ENCODE measurements at places on chromosomes 11 and 22.

DNA sequence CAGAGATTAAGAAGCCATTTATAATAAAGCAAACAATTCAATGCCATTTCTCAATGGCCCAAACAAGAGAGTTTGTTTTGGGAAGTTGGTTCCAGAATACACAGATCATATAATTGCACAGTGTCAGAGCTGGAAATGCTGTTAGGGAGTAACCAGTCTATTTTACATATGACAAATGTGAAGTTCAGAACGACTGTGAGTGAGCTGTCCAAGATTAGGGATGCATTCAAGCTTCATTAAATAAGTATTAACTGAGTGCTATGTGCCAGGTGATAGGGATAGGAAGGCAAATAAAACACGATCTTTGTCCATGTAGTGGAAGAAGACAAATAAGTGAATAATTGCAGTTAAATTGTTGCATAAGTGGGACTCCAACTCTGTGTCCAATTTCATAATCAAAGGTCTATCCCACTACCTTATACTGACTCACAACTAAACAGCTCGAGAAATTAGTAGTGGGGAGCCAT lies 33.1 kb upstream of the PICALM start:
- no peak for DNase-seq

- DNase-seq = no peak
Observed at GRCh38 chr11:57325735-57326048, 940 bp upstream of the TNKS1BP1 start.

DNA sequence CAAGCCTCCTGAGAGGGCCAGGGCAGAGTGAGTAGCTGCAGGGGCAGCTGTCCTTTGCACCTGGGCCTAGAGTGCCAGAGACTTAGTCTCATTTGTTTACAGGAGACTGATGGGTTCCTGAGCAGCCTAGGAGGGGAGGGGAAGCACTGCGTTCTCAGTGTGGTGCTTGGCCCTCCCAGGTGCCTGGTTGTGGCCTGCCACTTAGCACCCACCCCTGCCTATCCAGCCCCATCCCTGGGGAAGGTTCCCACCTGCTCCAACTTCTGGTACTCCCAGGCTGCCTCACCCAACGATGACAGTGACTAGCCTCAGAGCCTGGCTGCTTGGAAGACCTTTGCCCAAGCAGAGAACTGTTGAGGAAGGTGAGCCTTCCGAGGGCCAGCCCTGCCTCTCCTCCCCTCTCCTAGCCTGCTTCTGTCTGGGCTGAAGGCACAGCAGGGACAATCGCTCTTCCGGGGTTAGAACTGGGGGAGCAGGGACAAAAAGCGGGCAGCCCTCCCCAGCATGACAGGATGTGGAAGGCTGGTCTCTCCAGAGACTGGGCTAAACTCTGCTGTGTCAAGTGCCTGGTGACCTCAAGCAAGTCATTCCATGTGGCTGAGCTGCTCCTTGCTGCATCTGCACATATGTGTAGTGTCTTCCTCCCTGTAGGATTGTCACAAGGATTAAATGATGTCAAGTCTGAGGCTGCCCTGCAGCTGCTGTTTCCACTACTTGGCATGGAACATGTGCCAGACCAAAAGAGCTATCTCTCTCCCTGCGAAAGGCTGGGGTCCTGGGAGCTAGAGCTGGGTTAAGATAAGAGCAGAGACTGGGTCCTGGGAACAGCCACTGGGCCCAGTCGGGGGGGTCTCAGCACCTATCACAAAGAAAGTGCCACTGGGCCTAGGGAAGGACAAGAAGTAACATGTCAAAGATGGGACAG lies 9.9 kb downstream of the KCNQ1OT1 start:
- DNase-seq = no peak

DNA sequence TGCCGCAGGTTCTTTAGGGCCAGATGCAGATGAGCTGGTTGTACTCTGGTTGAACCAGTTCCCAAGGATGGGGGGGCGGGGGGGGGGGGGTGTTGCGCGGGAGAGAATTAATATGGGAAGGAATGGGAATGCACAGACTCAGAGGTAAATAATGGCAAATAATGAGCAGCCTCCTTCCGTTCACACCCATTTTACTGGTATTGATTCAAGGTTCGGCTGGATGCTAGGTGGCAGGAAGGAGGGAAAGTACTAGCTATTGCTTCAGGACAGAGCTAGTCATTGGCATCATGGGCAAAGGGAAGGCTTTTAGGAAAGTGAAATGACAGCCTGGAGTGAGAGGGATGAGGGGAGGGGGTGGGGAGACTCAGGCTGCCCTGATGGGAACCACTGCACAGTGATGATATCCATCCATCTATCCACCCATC lies at the start of gene VSTM5:
VSTM5 (minus strand) TSS at position 25 of the 425 bp plus-strand sequence. CDS start 116 bp downstream, outside the sequence.
- no peak for DNase-seq

DNA sequence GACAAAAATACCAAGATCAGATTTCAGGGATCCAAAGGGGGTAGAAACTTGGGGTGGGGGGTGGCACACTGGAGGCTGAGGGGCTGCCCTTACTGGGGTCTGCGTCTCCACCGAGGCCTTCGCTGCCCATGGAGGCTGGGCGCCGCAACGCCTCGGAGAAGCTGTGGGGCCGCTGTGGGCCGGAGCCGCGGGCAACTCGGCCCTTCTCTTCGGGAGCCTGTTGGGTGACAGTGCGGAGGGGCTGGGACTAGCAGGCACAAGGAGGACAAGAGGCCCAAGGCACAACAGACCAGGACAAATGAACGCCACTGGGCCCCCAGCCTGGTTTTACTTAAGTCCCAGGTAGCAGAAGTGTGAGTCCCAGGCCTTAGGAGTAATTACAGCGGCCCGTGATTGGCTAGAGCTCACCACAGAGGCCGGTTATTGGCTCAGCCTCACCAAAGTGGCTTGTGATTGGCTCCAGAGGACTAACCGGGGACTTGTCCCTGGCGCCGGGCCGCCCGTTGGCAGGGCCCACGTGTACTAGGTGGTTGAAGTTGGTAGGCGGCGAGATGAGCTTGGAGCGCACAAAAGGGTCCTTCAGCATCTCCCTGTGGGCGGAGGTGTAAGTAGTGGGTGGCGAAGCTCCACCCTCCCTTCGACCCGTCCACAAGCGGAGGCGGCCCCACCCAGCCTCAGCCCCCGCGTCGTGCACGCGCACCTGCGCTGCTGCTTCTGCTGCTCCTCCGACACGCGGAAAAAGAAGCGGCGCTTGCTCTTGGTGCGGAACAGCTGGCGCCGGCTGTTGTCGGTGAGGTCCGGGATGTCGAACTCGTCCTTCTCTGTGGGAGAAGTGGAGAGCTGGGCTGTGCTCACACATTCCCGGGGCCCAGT lies 16.5 kb upstream of the MEN1 start:
- DNase-seq = no peak

DNA sequence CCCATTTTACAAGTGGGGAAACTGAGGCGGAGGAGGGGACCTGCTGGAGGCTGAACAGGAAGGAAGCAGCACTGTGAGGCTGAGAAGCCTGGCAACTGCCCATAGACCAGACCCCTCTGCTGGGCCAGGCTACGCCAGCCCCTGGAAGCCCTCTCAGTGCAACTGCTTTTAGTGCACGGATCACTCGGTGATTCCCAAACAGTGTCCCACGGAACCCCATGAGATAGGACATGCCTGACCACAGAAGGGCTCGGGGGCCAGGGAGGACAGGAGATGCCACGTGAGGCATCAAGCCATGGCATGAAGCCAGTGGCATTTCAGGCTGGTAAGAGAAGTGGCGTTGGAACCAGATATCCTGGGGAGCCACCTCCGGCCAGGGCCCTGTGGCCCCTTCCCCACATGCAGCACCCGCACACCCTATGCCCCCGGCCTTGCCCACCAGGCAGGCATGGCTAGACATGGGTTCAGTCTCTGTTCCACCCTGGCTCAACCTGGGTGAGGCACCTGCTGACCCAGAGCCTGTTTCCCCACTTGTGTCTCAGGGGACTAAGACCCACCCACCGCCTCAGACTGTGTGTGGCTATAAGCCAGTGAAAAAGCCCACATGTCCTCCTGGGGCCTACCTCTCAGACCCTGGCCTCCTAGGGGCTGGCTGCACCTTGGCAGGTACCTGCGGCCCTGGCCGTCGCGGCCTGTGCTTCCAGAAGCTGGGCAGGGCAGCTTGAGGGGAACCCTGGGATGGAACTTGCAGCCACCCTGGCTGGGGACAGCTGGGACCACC lies 84.1 kb downstream of the WNT7B start:
- DNase-seq = no peak

GRCh38 chr22:19757985-19758895 lies 2.3 kb upstream of the TBX1 start:
- DNase-seq = no peak

DNA sequence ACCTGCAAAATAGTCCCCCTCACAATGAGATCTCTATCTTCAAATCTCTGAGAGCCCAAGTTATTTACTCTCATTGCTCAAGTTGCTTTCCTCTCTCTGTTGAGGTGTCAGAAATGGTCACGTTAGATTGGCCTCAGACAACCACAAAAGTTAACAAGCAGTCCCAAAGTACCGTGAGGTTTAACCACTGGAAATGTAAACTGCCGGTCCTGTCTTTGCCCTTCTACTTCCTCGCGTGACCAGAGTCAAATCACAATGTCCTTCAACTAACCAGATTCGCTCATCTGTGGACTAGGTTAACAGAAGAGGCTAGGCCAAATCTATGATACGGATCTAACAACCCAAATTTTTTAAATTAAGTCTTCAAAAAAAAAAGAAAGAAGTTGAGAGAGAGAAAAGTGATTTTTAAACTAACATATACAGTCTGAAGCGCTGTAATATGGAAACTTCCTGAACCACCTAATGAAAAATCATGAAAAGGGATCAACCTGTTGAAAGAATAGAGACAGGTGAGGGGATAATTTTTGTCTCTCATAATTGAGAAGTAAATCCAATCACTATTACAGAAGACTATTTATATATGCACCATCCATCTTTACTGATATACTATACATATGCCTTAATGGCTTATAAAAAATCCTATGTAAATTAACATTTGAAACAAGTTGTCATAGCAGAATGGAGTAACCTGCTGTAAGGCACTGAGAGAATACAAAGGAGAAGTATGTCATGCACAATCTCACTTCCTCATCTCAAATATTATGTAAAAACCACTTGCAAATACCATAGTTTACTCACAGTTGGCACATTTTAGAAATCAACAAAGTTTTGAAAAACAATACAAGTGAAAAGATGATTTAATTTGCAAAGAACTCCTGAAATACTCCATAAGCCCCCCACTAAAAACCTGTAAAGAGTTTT lies 3.3 kb upstream of the JAML start:
- DNase-seq = no peak

DNA sequence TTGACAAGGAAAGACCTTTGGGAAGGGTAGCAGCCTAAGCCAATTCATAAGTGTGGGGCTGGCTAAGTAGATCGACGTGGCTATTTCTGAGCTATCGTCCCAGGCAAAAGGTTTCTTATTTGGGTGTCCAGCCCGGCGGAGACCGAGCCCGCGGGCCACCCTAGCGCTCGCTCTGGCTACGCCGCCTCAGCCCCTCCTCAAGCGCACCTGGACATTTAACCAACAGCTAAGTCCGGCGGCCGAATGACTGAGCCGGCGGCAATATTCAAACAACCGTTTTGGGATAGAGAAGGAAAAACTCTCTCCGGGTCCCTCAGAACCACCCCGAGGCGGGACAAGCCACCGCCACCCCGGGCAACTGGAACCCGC lies 457 bp downstream of the RNF141 start:
- no peak for DNase-seq

DNA sequence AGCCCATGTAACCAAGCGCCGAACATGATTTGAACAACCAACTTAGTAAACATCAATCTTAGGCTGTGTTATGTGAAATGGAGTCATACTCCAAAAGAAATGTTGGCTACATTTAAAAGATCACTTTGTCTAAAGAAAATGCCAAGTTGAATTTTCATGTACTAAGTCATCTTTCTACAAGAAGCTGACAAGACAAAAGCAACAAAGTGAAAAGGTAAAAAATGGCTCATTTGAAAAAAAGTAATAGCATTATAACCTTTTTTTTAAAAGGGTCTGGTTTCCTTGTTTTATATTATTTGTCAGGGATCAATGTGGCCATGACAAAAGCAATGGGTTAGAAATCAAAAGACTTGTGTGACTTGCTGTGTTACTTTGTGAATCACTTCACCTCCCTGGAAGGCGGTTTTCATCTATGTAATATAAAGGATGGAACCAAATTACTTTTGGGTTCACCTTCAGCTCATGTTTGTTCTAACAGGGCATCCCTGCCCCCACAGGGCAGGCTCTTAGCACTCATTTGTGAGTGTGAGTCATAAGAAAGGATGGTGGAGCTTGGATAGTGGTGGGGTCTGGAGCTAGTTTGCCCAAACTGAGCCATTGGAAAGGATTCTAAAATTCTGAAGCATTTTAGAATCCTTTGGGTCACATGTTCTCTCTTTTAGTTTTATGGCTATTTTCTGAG lies 131.9 kb upstream of the MTMR2 start:
- peak; percentile 15 for DNase-seq

DNA sequence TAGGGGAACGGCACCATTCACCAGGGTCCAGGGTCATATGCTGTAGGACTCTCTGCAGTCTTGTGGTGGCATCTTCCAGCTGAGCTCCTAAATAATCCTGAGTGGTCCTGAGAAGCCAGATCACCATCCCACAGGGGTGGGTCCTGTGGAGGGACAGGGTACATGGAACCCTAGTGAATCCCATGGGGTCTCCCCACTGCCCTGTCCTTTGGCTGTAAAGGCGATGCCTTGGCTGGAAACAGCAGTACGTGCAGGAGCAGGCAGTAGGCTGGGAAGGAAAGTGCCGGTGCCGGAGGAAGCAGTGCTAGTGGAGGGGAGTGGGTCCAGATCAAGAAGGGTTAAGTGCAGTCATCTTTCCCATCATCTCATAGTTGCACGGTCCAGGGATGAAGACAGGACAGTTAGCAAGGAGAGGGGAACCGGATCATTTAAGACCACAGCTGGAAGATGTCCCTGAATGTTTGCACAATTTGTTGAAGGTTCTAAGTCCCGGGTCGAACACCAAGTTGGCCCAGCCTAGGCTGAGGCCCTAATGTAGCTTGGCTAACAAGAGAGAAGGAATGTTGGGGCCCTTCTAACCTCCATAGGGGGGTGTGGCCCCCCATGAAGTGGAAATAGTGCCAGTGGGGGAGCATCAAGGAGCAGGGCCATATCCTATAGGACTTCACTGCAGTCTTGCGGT lies 18.1 kb downstream of the TSPAN32 start:
- no peak for DNase-seq

GRCh38 chr11:36047344-36047743 lies 103.5 kb downstream of the LDLRAD3 start:
- no peak for DNase-seq

DNA sequence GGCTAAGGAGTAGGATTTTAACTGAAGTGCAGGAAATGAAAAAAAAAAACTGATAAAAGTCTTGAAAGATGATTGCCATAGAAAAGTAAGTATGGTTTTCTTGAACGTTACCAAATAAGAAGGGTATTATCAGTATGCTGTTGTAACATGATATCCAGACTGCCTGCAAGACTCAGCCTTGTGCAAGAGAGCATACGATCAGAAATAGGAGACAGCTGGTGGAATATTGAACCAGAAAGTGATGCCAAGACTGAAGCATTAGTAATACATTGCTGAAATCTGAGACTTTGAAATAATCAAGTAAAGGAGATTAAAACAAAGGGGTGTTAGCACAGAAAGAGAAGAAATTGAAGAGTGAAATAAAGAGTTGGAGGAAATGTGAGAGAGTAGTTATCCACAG lies 452.7 kb upstream of the CNTN5 start:
- DNase-seq = no peak

GRCh38 chr11:126515501-126515900 lies 160.0 kb downstream of the ST3GAL4 start:
- DNase-seq = no peak
